ENCODE measurements at places on chromosomes 11 and 22.

DNA sequence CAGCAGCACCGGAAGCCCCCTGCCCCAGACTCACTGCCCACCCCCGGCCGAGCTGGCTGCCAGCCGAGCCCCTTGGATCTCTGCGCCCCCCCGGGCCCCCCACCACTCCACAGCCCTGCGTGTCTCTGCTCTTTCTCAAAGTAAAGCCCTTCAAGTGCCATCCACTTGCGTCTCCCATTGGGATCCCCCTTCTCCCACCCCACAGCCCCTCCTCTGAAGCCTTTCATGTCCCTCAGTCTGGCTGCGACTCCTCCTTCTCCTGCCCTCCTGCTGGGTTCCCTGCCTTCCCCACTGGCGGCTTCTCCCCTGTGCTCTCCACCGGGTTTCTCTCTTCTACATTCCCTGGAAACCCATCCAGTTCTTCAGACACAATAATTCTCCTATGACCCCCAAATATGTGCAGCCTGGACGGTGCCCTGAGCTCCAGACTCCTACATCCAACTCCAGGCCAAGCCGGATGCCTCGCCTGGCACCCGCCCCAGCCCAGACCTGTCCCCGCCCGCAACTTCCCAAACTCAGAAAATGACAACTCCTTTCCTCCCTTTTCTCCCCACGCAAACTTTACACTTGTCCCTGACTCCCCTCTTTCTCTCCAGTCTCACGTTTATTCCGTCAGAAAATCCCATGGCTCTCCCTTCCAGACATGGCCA is 108.9 kb downstream of the WNT7B start:
- DNase-seq = no peak

- no peak for DNase-seq
Observed at GRCh38 chr11:121035169-121035755, 11.4 kb downstream of the TBCEL start.

DNA sequence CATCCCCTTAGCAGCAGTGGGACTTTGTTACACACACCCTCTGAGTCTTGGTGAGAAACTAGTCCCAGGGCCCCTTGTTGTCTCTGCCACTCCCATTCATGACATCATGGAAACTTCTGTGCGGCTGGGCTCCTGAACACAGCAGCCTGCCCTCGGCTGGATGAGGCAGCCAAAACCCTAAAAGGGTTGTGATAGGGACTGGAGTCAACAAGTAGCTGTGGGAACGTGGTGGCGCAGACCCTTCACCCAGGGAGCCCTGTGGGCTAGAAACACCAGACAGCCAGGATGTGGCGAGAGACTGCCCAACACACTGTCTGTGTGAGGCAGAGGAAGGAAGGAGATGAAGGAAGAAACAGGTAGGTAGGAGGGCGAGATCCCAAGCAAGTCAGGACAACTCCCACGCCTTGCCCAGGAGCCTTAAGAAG is 3.9 kb downstream of the CD3D start:
- DNase-seq = no peak

- DNase-seq = no peak
Observed at GRCh38 chr22:45690008-45690407, 18.4 kb downstream of the ATXN10 start.

GRCh38 chr11:103537904-103538502 is 428.8 kb downstream of the DYNC2H1 start:
- DNase-seq = no peak

DNA sequence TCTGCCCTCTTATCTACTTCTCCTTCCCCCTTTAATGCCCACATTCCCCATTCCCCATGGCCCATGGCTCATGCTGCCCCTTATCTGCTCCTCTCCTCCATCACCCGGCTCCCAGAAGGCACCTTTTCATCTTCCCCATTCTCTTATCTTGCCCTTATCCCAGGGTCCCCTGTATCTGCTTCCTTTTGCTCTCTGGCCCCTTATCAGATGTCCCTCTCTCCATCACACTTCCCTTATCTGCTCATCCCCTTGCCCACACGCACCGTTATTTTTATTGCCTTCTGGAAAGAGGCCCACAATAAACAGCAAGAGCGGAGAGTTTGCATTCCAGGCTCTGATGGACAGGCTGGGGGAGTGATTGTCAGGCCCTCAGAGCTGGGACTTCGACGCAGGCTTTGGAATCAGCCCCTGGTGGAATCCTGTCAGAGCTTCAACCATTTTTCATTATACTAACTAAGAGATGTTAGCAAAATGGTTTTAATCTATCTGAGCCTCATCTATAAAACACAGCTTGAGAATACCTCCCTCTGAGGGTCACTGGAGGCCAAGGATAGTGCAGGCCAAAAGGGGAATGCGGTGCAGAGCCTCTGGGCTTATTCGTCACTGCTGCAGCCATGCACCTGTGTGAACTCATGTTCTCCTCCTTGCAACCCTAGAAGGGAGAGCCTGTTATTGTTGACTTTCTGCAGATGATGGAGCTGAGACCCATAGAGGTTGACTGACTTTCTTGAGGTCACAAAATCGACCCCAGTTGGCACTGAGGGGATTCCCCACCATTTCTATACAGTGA is 37.0 kb upstream of the LRRC55 start:
- DNase-seq = no peak

DNA sequence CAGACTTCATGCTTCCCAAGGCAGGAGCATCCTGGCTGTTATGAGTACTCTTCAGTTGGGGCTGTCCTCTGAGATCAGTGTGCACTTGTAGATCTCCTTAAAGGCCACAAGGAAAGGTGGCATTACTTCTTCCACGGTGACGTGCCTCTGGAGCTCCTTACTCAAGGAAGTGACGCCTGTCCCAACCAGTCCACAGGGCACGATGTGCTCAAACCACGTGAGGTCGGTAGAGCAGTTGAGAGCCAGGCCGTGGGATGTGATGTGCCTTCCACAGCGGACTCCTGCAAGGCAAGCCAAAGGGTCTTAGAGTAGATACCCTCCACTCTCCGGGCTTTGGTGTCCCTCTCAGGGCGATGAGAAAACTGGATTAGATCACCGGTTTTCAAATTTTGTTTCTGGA is 1.4 kb downstream of the LIPT2 start:
- no peak for DNase-seq

GRCh38 chr11:94315664-94316063 is 11.3 kb downstream of the IZUMO1R start:
- no peak for DNase-seq

- DNase-seq = no peak
Observed at GRCh38 chr22:20271114-20271994, 3.2 kb upstream of the RTN4R start.

DNA sequence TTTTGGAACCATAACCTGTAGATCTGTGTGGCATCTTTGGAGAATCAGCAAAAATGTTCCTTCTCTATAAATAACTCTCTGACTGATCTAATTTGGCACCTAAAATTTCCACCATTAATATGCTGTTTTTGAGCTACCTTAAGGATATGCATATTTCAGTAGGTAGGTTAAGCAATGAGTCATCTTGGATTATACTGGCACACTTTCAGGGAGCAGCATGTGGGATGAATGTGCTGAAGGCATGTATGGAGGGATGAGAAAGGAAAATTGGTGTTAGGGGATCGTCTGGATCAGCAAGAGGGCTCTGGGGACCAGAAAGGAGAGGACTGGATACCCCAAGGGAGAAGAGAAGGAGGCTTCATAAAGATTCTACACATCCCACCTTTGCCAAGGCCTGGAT is 44.6 kb upstream of the ELF5 start:
- DNase-seq = no peak

DNA sequence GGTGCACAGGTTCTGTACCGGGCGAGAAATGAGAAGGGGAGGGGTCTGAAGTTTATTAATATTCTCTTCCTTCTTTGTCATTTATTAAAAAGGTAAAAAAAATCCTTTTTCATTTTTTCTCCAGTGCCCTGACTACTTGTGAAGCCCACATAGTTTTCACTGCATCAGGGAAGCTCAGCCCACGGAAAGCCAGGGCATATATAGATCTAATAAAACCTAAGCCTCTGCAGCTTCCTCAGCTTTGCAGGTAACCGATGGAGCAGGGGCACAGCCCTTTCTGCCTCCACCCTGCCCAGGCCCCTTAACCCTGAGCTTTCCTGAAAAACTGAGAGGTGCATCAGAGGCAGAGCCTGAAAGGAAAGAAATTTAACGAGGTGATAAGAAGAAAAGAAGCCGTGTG is 140.1 kb downstream of the NXPE2 start:
- DNase-seq = no peak

GRCh38 chr22:50665738-50666137 is 6.9 kb upstream of the SHANK3 start:
- no peak for DNase-seq

DNA sequence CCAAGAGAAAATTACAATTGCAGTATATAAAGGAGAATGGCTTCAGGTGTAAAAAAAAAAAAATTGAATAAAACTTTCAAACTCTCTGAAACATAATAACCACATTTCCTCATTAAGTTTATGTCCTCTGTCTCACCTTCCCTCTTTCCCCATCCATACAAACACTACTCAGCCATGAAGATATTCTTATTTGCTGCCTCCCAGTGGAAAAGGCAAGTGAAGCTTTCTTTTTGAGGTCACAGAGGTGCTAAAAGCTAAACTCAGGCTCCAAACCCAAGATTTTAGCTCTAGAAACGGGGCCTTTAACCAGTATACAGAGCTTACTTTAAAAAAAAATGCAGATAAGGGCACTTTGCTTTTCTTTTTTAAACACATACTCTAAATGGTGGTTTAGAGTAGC is 1568.5 kb downstream of the FAM181B start:
- DNase-seq = no peak

- no peak for DNase-seq
Observed at GRCh38 chr22:37484480-37485394, 1.4 kb downstream of the MFNG start.

DNA sequence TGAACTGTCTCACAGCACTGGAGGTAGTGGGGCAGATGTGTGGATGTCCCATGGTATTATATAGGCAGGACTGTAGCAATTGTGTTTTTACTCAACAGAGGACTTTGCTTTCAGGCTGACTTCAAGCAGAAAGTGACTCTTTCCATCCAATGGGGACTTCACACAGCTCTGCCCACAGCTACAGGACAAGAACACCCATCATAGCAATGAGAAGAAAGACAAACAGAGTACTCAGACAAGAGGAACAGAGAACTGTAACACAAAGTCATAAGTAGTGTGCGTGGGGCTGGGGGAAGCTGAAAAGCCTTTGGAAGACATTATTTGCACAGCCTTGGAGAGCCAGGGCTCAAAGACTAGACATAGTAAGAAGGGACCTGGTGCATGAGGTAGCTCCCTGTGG is 70.3 kb downstream of the CCDC81 start:
- DNase-seq = no peak

DNA sequence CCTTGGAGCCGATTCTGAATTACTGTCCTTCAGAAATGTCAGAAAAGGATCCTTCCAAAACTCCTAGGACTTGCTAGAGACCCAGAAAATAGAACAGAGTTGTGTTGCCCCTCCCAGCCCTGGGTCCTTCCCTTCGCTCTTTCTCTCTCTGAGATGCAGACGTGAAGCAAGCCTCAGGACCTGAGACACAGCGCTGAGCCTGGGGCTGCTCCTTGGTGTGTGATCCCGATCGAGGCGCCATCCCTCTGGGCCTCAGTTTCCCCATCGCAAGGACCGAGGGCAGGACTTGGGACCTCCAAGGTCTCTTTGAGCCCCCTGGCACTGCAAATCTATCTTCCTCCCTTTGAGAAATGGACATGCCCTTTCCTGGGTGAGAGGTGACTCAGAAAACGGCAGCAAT is 533.5 kb downstream of the TBC1D22A start:
- no peak for DNase-seq

DNA sequence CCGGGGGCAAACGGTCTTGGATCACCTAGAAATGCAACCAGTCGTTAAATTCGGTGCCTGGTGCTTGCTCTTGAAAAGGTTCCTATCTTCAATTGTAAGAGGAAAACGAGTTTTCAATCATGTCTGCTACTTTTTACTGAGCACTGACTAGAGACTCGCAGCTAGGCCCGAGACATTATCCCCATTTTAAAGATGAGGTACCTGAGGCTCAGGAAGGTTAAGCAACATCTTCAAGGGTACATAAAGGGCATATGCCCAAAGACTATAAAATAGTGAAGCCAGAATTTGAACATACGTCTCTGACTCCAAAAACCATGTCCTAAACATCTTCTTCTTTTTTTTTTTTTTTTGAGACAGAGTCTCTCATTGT is 638 bp upstream of the PISD start:
- no peak for DNase-seq

DNA sequence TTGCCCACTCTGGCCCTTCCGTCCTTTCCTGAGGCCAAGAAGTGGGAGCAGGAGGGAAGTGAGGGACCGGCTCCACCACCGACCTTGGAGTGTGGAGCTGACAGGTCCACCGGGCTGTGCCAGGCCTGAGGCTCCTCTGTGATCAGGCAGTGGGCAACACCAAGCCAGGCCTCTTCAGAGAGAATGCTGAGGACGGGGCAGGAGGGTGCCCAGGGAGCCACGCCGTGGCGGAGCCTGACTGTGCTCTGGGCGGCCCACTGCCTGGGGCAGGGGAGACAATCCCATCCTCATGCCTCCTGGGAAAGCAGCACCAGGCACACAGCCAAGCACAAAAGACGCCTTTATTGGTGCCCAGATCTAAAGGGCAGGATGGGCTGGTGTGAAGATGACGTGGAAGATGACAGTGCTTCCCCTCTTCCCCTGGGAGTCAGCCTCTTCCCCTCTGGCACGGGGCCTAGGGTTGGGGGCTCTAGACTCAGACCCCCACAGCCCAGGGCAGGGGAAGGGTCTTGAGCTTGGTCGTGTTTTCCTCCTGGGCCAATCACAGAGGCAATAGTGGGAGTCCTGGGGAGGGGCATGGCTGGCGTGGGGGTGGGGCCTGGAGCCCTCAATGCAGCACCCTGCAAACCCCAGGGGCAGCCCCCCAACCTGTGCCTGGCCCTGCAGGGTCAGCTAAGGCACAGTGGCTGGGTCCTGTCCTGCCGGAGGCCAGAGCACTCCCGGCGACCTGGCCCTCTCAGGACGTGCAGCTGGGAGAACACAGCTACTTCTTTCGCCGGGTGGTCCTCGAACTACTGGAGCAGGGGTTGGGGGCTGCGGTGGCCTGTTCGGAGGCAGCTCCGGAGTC is 4.7 kb downstream of the LMF2 start:
- no peak for DNase-seq

GRCh38 chr22:35575116-35575748 is 34.6 kb downstream of the RASD2 start:
- no peak for DNase-seq

DNA sequence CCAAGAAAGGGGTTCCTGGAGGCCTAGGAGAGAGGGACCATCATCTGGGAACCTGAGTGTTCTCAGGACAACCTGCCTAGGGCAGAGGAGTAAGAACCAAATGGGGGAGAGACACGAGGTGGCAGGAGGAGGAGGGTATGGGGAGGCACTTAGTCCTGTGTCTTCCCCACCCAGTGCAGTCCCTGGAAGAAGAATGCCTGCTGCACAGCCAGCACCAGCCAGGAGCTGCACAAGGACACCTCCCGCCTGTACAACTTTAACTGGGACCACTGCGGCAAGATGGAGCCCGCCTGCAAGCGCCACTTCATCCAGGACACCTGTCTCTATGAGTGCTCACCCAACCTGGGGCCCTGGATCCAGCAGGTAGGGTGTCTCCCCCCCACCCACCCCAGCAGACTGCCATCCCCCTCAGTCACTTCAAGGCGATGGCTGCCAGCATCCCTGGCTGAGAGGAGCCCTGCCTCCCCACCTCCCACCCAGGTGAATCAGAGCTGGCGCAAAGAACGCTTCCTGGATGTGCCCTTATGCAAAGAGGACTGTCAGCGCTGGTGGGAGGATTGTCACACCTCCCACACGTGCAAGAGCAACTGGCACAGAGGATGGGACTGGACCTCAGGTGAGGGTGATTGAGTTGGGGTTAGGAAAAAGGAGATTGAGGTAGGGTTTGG is 3.7 kb upstream of the INPPL1 start:
- DNase-seq = no peak

GRCh38 chr11:74238243-74238642 is 67.2 kb downstream of the PPME1 start:
- DNase-seq = no peak

Data from epithelial cell of prostate (primary cell).